Spinal cord (tissue), 10 donors: ENCODE measurements at places on chromosomes 3 and 15. TPM values are rescaled to one million over a fixed set of nuclear protein-coding genes. Genes with fewer than 3 reads are reported as not detected.

Gene CEP19
- 11.2 TPM for polyA plus RNA-seq

Gene SNX4
- 44.7 TPM for polyA plus RNA-seq

Gene CLN6
- polyA plus RNA-seq, result 25.3 TPM

Gene ZNF660
- polyA plus RNA-seq, result 9.3 TPM

Gene GPR149
- 1.5 TPM for polyA plus RNA-seq

Gene CEMIP
- polyA plus RNA-seq, result 11.6 TPM

Gene AP3B2
- polyA plus RNA-seq, result 107 TPM

Gene KCNH8
- 10.6 TPM for polyA plus RNA-seq

Gene LRRC58
- 25.1 TPM for polyA plus RNA-seq

Gene TMC3
- 1.9 TPM for polyA plus RNA-seq

Gene C3orf22
- 0.17 TPM for polyA plus RNA-seq

Gene BCHE
- polyA plus RNA-seq, result 58.8 TPM

Gene COL8A1
- 23.5 TPM for polyA plus RNA-seq

Gene GABRR3
- not detected for polyA plus RNA-seq

Gene KNG1
- 0.45 TPM for polyA plus RNA-seq

Gene ST8SIA2
- polyA plus RNA-seq, result 26.7 TPM

Gene KCNMB2
- polyA plus RNA-seq, result 16.5 TPM

Gene RTP3
- polyA plus RNA-seq, result not detected

Gene ZNF860
- 1.5 TPM for polyA plus RNA-seq

Gene C3orf49
- 2.0 TPM for polyA plus RNA-seq
